ENCODE measurements at places on chromosomes 5 and 9.

GRCh38 chr5:179908528-179908927 lies 831 bp upstream of the TBC1D9B start:
- no peak for DNase-seq

GRCh38 chr5:126865299-126865698 lies 88.4 kb downstream of the LMNB1 start:
- no peak for DNase-seq

DNA sequence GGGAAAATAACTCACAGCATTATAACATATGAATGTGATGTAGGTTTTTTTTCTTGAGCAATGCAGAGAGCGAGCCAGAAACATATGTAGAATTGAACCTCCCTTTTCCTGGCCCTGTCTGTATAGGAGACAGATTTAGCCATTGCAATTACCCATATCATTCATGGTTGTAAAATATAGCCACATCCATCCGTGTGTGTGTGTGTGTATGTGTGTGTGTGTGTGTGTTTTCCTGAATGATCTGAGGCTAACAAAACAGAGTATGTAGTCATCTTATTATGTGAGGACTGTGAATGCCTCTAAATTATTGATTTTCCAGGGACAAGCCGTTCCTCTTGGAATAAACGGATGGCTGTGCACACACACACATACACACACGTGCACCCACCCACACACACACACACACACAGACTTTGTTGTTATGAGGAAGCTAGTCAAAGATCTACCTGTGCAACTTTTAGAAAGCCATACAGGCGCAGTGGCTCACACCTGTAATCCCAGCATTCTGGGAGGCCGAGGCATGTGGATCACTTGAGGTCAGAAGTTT lies 11.7 kb upstream of the DENND1A start:
- DNase-seq = no peak

GRCh38 chr9:84748112-84748511 lies 78.6 kb downstream of the NTRK2 start:
- DNase-seq = no peak

GRCh38 chr5:65026816-65027548 lies 258.3 kb downstream of the CWC27 start:
- no peak for DNase-seq

DNA sequence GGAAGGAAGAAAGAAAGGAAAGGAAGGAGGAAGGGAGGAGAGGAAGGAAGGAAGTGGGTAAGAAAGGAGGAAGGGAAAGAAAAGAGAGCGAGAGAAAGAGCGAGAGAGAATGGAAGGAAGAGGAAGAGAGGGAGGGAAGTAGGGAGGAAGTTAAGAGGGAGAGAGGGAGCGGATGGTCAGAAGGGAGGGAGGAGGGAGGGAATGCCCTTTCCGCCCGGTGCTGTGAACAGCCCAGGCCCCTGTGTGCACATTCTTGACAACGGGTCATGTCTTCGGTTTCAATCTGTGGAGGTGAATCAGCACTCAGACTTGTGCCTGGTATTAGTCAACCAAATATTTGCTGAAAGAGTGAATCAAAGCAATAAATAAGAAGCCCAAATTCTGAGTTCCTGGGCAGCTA lies 39.2 kb downstream of the PRUNE2 start:
- DNase-seq = no peak

DNA sequence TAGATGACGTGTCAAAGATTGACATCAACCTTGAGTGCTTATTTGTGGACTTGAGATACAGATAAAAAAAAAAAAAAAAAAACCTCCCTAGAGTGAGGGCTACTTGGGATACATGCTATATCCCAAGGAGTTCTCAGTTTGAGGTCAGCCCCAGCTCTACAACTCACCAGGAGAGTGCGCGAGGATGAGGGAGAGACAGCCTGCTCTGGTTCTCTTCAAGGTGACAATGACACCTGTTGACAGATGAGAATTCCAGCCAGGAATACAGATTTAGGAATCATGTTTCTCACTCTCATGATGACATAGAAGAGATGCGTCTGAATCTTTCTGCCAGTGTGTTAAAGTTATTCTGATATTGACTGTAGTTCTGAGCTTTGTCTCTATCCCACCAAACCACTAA lies 24.9 kb upstream of the ARHGAP26 start:
- DNase-seq = no peak

GRCh38 chr9:109821711-109822110 lies 41.7 kb downstream of the PALM2AKAP2 start:
- DNase-seq = no peak

GRCh38 chr5:171810227-171810626 lies 24.6 kb downstream of the SMIM23 start:
- no peak for DNase-seq

- no peak for DNase-seq
Measured at GRCh38 chr9:26870292-26870691, 22.3 kb downstream of the CAAP1 start.

- DNase-seq = no peak
Measured at GRCh38 chr9:88578121-88579049, 43.4 kb downstream of the NXNL2 start.

DNA sequence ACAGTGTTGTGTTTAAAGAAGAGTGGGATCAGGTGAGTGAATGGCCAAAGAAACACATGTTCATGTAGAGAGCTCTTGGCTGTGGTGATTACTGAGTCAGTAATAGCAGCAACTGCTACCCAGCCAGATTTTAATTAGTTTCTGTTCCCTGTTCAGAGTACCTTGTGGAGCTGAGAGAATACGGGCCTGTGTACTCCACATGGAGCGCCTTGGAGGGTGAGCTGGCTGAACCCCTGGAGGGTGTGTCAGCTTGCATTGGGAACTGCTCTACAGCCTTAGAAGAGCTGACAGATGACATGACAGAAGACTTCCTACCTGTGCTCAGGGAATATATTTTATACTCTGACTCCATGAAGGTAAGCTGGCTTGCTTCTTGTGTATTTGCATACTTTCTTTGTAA lies 52.3 kb downstream of the SLC46A2 start:
- DNase-seq = no peak

DNA sequence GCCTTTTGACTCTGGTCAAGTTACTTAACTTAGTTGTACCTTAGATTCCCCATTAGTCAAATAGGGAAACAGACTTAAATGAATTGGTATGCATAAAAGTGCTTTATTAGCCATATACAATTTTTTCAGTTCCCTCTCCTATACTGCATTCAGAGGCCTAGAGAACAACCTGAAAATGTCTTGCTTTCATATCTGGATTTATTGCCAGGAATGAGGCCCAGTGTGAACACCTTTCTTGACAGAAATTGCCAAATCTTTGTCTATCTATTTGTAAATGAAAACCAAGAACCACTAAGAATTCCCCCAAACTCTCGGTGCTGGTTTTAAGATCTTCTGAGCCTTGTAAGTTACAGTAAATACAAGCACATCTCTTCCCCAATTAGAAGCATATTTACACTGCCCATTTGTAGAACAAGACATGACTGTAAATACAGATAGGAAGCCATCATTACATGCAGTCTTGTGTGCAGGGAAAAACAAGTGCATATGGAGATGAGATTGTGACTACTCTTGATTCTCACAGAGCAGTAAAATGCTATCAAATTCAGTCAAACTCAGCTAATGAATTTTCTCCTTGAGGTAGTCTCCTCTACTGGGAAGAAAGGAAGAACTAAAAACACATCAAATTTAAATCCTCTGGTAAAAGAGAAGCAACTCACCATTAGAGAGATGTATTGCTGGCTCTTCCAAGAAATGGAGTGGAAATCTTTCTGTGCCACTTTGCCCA lies 5.2 kb upstream of the FAM13B start:
- DNase-seq = no peak

GRCh38 chr5:172365948-172366608 lies 82.5 kb upstream of the UBTD2 start:
- no peak for DNase-seq

GRCh38 chr5:74418709-74419108 lies 221.8 kb downstream of the ENC1 start:
- DNase-seq = no peak

GRCh38 chr5:139453683-139454567 lies 8.6 kb downstream of the ECSCR start:
- no peak for DNase-seq

DNA sequence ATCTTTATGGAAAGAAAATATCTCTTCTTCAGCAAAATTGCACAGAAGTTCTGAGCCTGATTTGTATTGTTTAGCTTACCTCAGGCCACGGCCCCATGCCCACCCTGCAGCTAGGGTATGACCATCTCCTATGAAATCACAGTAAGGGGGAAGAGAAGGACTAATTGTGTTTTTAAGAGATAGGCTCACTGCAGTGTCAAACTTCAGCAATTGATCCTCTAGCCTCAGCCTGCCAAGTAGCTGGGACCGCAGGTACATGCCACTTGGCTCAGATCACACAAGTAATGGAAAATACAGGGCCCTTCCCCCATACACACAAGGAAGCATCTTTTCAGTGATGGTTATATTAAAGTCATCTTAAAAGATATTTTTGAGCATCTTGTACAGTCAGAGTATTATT lies 60.0 kb downstream of the DMAC1 start:
- DNase-seq = no peak

DNA sequence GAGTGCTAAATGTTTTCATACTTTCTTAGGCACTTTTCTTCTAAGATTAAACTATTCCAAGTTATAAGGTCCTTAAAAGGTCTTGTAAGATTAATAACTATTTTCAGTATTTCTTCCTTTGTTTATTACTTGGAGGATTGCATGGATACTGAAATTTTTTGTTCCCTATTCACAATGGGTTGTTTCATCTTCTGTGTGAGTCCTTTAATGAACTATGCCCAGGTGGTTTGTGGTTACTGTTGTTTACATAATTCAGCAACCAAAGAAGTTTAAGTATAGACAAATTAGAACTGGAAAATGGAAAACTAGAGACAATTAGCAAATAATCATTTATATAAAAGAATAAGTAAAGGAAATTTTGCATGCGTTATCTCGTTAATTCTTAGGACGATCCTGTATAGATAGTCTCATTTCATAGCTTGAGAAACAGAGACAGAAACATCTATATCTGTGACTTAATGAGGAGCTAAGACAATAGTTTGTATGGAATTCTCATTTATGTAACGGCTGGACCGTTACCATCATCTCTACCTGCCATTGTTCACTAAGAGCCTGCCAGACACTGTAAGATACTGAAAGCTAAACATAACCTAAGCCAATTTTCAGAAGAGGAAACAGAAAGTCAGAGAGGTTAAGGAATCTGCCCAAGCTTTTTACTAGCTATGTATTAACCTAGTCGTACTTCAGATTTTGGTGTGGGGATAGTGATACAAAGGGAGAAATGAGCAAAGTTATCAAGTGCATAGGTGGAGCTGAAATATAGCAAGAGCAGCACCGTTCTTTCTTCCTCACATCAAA lies 148.2 kb downstream of the PAM start:
- no peak for DNase-seq

DNA sequence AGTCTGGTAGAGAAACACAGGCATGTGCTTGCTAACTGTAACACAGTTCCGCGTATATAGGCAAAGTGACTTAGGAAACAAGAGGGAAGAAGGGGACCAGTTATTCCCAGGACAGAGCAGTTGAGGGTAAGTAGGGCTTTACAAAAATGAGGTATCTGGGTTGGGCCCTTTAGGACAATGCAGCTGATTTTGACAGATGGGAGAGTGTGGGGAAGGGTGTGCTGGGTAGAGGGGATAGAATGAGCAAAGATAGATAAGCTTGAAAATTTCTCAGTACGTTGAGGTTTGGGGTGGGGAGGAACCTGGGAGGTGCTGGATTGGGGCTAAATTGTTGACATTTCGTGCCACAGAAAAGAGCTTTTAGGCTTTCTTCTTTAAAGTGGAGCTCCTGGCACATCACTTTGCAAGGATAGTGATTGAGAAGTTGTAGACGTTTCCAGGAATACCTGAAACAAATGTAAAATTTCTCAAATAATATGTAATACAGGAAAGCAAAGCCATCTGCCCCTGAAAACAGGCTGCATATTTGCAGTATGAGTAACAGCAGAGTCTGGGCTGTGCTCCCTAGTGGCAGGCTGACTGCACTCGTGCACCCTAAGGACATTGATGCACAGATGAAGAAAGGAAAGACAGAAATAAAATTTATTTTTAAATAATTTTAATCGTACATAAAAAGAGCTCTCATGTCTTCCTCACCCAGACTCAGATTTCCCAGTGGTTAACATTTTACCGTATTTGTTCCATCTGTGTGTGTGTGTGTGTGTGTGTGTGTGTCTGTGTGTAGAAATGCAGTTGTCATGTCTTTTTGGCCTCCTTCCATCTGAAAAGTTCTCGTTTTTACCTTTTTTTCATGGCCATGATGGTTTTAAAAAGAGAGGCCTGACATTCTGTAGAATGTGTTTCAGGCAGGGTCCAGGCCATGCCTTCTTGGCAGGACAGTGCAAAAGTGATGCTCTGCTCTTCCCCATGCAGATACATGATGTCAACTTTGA lies 144.9 kb upstream of the DMRT1 start:
- DNase-seq = no peak

DNA sequence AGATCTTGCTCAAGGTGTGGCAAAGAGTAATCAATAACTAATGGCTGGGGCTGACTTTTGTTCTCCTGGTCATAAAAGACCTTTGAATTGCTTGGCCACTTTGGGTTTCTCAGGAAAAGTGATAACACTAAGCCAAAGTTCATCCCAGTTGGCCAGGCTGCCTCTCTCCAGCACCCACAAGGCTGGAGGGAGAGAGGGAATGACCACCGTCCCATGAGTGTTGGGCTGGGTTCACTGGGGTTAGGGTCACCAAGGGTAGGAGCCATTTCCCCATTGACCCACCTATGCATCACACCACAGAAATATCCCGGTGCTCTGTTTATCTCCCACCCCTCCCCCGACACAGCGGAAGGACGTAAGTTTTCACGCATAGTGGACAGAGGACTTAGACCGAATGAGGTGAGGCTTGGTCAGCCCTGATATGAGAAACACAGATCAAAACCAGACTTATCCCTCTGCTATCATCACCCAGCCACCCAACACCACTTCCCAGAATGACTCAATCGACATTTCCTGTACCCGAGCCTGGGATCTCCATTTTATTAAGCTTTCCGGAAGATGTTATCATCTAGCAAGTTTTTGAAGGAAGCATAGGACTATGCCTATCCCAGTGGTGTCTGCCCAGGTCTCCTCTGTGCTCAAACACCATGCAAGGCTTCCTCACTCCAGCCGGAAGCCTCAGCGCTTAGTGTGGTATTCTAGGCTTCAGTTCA lies 27.0 kb upstream of the PPARGC1B start:
- no peak for DNase-seq

- no peak for DNase-seq
Measured at GRCh38 chr9:92611621-92612285, 58.2 kb downstream of the IPPK start.

DNA sequence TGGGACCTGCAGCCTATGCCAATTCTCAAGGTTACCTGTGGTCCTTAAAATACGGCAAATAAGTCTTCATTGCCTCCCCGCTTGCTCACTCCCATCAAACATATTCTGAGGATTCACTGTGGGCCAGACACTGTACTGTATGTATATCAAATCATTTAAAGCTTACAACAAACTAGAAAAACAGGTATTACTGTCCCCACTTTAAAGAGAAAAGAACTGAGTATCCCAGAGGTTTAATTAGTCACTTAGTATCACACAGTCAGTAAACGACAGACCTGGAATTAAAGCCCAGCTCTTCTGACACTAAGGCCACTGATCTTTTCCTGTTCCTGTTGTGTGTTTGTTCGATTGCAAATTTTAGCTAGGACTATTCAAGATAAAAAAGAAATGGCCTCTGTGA lies 248.2 kb downstream of the ACTL7B start:
- no peak for DNase-seq

GRCh38 chr5:54900984-54901725 lies 84.2 kb downstream of the ESM1 start:
- no peak for DNase-seq
